Stimulated activated naive CD8-positive, alpha-beta T cell treated with anti-CD3 and anti-CD28 coated beads, Interleukin-15, amount 100 ng/mL, for 72 hours (primary cell): ENCODE measurements at places on chromosomes 6 and 20.

DNA sequence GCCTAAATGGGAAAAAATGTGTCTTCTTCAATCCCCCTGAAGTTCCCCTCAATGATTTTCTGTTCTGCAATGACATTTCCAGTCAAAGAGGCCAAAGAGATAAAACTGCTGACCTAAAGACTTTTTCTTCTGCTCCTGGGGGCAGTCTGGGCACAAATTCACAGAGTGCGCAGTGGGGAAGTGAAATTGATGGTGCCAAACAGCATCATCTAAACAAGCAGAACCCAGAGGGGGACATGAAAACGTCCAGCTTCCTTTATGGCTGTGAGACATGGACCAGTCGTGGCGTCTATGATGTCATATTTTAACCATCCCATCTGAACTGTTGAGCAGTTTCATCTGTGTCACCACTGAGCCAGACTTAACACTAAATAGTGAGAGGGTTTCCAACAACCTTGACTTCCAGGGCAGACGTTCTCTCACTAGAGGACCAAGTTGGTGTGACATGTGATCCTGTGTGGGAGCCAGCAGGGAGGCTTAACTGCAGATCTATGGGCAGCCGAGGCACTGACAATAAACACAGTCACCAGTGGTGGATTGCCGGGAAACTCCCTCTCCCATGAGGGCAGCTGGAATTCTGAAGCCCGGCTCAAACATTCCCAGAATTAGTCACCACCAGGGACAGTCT is 12.4 kb downstream of the SCML4 start:
- no peak for DNase-seq

DNA sequence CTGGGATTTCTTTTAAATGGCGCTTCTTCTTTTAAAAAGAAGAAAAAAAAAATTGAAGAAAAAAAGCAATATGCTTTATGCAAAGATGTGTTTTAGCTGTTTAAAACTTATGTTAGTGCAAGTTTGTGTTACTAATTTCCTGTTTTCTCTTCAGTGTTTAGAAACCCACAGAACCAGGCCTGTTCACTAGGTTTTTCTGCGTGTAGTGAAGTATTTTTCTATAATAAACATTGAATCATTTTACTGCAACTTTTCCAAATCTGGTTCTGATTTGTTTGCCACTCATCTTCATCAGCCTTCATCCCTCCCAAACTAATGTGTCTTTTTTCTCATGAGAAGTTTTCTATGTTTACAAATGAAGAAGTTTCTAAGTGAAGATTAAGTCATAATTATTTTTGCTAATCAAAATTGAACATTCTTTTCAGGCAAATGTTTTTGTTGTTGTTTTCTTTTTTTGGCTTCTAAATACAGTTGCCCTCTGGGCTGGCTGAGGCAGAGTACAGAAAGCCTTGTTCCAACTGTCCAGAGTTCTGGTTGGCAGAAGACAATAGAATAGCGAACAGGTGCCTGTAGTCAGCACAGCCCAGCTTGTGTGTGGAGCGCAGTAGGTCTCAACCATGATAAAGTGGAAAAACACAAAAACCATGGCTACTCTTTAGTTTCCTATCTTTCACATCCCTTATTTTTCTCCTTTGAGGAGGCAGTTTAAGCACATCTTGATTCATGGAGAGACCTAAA is 14.5 kb downstream of the ZNF76 start:
- no peak for DNase-seq

- DNase-seq = no peak
These were observed 818 bp upstream of the TRMT11 start for GRCh38 chr6:125985522-125985921.

DNA sequence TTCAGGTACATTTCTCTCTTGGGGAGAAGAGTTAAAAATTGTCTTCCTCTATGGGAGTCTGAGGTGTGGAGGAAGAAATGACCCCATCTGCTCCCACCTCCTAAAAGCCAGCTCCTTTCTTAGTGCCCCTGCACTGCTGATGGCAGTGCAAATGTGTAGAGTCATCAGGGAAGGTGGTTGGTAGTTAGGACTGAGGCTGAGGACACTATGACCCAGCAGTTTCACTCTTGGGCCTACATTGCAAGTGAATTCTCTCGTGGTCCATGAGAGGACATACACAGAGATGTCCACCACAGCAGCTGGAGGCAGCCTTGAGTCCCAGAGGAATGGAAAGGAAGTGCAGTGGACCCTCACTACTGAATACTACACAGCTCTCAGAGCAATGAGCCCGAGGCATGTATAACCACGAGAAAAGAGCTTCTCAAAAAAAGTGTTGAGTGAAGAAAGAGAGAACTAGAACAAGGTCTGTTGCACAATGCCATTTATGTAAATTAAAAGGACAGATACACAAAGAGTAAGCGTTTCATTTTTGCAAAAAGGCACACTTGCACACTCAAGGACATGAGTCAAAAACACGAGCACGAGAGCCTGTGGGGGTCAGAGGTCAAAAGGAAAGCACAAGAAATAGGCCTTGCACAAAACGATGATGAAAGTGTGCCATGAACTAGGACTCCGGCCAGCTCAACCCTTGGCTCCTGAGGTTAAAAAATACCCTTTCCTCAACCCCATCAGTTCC is 308.2 kb upstream of the PRND start:
- DNase-seq = no peak

DNA sequence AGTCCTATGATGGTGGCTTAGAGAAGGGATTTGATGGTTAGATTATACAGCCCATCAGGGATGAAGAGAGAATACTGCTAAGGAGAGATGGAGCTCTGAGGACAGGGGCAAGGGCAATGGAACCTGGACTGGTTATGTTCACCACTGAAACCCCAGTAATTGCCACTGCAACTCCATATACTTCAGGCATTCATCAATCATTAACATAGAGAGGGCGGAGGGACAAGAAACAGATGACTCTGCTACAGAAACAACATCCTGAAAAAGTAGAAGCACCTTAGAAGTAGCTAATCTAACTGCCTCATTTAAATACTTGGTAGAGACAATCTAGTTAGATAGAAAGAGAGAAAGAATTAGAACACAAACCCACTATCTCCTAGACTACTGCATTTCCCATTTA is 89.8 kb downstream of the MDN1 start:
- no peak for DNase-seq

- no peak for DNase-seq
These were observed 311.4 kb downstream of the KIF16B start for GRCh38 chr20:16261733-16262273.

- no peak for DNase-seq
These were observed 565.1 kb downstream of the C6orf118 start for GRCh38 chr6:164744301-164744700.

DNA sequence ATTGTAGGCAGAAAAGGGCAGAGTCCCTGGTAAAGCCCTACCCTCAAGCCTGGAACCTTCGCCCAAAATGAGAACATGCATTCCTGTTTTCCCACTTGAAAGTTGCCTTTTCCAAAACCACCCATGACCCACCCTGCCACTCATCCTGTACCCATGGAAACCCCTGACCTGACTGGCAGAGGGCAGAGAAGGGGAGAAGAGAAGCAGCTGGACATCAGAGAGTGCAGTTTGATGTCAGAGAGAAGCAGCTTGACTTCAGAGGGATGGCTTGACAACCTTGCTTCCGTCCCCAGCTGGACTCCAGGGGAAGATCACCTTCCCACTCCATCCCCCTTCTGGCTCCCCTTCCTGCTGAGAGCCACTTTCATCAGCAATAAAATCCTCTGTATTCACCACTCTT is 123.6 kb upstream of the SHLD1 start:
- no peak for DNase-seq

DNA sequence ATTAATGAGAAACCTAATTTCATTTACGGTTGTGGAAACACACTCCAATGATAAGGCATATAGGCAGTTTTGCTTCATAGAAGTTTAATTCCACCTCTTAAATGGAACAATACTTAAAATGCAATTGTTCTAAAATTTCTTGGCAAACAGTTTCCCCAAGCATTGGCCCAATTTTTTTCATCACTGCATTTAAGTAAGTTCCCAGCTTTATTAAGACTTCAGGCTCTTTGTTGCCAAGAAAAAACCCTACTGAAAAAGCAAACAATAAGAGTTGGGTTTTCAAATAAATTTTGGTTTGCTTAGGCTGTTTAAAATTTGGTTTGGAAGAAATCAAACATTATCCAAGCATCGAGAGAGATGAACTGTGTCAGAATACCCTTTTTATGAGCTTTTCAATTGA is 690.9 kb upstream of the NRSN1 start:
- DNase-seq = no peak

- DNase-seq = no peak
These were observed 19.2 kb downstream of the MICA start for GRCh38 chr6:31422587-31422986.

DNA sequence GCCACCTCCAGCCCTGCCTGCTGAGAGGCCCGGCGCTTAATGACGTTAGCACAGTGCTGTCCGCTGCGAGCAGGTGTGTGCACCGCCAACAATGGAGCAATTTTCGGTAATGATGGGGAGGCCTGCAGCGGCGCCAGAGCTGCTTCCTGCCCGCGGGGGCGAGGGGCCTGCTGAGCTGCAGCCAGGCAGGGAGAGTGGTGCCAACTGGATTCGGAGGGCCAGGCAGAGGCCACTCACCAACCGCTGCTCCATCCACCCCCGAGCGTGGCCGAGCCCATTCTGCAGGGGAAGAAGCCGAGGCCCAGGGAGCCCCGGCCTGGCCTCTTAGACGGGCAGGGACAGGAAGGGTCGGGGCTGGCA is 9.6 kb downstream of the HRH3 start:
- DNase-seq = no peak

DNA sequence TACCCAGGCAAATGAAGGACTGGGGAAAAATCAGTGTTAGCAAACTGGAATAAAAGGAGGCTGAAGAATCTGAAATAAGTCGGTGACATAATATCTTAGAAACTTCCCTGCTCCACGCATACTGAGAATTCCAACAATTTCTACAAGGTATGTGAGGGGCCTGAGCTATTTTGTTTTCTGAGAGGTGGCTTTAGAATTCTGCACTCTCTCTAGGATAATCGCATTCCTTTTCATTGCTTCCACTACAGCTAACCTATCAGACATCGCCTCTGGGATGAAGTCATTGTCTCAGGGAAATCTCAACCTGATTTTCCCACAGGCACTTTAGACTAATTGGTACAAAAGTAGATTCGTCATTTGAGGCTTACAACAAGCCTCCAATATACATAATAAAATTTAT is 740.8 kb downstream of the PHF3 start:
- no peak for DNase-seq

DNA sequence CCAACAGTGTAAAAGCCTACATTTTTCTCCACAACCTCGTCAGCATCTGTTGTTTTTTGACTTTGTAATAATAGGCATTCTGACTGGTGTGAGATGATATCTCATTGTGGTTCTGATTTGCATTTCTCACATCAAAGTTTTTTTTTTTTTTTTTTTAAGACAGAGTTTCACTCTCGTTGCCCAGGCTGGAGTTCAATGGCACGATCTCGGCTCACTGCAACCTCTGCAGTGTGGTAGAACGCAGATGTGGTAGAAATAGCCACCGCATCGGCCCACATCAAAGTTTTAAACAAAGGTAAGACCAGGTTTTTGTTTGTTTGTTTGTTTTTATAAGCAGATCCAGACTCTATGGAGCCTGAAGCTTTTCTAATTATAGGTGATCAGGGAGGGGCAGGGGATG is 12.7 kb upstream of the PPP1R3G start:
- no peak for DNase-seq

DNA sequence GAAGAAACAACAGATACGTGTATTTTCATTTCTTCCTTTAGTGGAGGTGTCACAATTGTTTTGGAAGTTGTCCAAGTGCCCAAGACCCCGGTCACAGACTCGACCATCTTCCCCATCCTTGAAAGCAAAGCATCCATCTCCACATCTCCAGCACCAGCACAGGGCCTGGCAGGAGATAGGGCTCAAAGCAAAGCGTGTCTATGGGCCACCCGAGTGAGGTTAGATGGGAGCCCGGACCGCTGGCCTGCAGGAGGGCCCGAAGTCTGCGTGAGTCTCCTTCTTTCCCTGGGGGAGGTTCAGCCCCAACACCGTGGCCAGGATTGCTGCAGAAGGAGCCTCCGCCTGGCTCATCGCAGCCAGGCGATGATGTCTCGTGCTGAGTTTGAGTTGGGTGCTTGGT is 83.5 kb upstream of the SULF2 start:
- DNase-seq = no peak

DNA sequence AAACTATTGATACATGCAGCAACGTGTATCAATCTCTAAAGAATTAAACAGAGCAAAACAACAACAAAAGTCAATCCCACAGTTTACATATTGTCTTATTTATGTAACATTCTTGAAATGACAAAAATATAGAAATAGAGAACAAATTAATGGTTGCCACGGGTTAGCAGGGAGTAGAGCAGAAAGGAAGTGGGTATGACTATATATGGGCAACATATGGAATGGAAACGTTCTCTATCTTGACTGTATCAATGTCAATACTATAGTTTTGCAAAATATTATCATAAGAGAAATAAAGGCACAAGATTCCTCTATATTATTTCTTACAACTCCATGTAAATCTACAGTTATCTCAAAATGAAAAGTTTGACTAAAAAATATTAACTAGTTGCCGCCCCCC is 12.8 kb downstream of the AK9 start:
- DNase-seq = no peak

DNA sequence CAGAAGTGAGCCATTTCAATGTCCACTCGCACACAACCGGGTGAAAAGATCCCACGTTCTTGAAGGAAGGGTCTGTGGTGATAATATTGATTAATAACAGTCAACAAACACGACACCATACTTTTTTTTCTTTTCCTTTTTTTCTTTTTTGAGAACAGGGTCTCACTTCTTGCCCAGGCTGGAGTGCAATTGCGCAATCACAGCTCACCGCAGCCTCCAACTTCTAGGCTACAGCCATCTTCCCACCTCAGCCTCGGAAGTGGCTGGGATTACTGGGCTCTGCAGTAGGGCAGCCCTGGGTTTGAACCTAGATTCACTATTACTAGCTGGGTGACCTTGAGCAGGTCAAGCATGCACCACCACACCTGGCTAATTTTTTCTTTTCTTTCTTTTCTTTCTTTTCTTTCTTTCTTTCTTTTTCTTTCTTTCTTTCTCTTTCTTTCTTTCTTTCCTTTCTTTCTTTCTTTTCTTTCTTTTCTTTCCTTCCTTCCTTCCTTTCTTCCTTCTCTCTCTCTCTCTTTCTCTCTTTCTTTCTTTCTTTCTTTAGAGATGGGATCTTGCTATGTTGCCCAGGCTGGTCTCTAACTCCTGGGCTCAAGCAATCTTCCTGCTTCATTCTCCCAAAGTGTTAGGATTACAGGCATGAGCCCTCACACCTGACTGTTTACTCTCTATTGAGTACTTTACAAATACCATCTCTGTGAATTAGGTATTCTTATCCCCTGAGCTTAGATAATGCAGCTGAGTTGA is 123.9 kb downstream of the SNX5 start:
- DNase-seq = no peak

GRCh38 chr6:91291071-91291470 is 704.2 kb upstream of the MAP3K7 start:
- no peak for DNase-seq

DNA sequence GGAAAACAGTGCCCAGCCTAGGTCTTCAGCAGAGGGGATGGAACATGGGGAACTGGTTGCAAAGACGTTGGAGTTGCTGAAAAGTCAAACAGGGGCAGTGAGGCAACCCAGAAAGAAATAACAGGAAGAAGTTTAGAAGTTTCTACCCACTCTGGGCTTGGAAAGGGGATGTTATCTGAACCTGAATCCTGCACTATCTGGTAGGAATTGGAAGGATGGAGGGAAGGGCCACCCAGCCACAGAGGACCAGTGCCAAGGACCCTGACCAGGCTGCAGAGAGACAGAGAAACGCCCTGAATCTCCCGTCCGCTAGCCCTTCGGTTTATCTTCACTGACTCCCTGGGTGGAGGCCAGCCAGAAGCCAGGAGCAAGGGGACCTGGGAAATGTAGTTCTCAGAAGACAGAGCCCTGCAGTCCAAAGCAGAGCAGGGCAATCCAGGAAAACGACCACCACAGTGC is 217.3 kb upstream of the RREB1 start:
- no peak for DNase-seq

GRCh38 chr6:56380476-56380875 is 133.1 kb upstream of the COL21A1 start:
- DNase-seq = no peak
